Stimulated activated CD4-positive, alpha-beta T cell treated with anti-CD3 and anti-CD28 coated beads, TNF-alpha, amount 100 ng/mL, for 4 hours (primary cell): ENCODE measurements at places on chromosomes 7 and 10.

DNA sequence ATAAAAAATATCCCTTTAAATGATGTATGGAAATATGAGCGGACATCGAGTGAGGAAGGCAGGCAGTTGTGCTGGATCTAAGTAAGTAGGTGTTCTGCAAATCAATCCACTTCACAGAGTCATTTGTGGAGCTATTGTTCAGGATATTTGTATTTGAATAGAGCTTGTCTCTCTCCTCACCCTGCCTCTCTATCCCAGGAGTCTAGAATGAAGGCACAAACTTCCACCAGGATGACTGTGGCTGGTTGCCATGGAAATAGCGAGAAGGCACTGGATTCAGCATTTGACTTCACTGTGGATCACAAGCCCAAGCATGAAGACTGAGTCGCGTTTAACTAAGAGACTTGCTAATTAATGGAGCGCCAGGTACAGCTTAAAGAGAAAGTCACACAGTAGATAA, 53.2 kb downstream of the NPY start:
- DNase-seq, result no peak

DNA sequence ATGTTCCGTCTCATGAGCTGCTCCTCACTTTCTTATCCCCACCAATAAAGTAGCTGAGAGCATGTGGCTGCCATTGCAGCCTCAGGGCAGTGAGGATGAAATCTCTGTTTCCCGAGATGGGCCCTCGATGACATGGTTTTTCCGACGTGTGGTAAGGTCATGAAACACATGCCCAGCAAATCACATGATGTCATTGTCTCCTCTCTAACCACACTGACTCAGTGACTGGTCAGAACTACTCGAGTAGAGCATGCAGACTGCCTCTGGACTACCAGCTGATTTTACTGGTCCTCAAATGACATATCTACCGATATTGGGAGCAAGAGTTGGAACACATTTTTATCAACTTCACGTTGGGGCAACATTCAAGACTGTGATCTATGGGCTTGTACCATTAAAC, 786.1 kb downstream of the CNTNAP2 start:
- no peak for DNase-seq

GRCh38 chr10:126685756-126686155, 15.3 kb upstream of the C10orf90 start:
- no peak for DNase-seq

DNA sequence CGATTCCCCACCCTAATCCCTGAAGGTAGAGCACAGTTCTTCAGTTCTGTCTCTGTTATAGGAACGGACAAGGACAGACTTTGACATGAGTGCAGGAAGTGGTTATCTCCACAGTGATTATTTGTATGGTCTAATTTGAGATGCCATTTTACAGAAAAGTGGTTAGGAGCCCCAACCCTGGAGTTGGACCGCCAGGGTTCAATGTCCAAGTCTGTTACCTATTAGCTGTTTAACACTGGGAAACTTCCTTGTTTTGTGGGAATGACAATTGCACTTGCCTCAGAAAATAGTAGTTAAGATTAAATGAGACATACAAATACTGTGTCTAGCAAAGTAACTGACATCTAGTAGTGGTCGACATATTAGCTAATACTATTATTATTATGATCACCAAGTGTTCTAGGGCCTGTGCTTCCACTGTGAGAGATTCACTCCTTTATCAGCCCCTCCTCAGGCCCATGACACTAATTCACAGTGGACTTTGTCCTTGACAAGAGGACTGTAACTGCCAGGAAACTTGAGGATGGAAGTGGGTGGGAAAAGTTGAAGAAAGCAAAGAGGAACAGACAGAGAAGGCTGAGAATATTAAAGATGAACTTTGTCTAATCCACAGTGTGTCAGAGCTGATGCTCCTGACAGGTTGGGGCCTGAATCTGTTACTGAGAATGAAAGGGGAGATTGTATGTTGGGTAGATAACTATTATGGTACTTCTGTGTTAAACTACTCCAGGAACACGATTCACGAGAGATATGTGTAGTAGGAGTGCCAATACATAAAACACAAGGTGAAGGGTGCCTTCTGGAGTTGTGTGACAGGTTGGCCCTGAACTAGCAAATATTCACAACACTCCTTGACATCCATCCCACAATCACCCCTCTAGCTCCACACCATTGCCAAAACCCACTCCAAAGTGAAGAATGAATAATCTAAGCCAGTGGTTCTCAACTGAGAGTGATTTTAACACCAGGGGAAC, 66.4 kb downstream of the TAC1 start:
- DNase-seq, result no peak

- no peak for DNase-seq
These were observed 383.9 kb downstream of the CALN1 start for GRCh38 chr7:72028267-72028666.

GRCh38 chr10:97426776-97427570, 982 bp downstream of the PGAM1 start:
- no peak for DNase-seq

DNA sequence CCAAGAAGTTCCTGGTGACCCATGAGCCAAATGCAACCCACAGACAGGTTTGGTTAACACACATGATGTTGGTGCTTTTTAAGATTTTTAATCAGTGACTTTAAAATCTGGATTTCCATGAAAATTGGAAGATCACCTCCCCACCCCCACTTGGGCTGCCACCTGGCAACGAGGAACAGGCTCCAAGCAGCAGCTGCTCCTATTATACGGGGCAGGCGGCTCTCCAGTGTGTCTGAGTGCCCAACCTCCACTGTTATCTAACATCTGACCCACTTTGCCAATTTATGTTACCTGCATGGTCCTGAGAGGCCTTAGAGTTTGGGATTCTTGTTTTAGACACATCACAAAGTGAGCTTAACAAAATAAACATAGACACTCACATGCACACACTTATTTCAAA, 56.4 kb downstream of the SGMS1 start:
- DNase-seq, result no peak

DNA sequence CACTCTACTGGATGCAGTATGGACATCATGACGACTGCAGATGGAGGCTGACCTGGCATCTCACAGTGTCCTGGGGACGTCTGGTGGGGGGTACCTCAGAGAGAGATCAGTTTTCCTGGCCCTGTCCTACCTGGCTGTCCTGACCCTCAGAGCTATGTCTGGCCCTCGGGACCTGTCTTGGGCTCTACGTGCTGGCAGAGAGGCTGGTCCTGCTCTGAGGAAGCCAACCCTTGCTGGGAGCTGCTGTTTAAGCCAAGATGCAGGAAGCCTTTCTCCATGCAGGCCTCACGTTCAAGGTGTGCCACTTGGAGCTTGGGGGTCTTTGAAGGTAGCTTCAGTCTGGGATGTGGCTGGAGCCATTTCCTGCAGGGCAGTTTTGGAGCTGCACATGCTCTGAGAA, 42.1 kb upstream of the CXCL12 start:
- DNase-seq, result no peak

DNA sequence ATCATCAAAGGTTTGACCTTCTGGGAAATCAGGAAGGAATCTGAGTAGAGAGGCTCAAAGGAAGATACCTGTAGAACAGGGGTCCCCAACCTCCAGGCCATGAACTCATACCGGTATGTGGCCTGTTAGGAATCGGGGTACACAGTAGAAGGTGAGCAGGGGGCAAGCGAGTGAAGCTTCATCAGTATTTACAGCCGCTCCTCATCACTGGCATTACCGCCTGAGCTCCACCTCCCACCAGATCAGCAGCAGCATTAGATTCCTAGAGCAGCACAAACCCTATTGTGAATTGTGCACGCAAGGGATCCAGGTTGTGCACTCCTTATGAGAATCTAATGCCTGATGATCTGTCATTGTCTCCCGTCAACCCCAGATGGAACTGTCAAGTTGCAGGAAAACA, 158.5 kb upstream of the CACNA2D1 start:
- no peak for DNase-seq

- DNase-seq, result no peak
These were observed 262.8 kb downstream of the BBS9 start for GRCh38 chr7:33392148-33392547.

- no peak for DNase-seq
These were observed 458.4 kb downstream of the DNAJB6 start for GRCh38 chr7:157795199-157795598.

DNA sequence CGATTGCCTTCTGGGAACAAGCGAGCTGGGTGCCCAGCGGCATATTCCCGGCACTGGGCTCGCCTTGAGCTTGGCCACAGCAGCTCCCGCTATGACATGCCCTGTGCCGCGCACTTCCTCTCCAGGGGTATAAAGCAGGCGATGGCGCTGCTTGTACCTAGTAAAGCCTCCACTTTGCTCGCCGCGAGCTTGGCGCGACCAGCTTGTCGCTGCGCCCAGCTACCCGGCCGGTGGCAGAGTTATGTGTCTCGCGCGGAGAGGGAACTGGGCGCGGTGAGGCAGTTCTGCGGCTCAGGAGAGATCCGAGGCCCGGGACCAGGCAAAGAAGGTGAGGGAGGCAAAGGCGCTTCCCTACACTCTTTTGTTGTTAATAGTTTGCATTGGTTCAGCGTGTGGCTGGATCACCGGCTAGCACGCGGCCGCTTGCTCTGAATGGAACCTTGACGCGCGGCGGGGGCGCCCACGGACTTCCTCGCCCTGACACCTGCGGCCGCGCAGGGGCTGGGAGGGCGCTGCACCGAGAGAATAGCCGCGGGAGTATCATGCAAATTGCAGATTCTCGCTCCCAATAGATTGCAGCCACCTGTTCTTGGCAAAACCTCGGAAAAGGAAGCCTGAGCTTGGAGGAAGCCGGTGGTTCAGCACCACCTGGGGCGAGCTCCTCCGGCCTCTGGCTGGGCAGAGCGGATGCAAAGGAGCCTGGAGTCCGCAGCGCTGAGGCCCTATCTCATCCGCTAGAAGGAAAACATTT, 3.0 kb upstream of the BUB3 start:
- DNase-seq, result no peak

DNA sequence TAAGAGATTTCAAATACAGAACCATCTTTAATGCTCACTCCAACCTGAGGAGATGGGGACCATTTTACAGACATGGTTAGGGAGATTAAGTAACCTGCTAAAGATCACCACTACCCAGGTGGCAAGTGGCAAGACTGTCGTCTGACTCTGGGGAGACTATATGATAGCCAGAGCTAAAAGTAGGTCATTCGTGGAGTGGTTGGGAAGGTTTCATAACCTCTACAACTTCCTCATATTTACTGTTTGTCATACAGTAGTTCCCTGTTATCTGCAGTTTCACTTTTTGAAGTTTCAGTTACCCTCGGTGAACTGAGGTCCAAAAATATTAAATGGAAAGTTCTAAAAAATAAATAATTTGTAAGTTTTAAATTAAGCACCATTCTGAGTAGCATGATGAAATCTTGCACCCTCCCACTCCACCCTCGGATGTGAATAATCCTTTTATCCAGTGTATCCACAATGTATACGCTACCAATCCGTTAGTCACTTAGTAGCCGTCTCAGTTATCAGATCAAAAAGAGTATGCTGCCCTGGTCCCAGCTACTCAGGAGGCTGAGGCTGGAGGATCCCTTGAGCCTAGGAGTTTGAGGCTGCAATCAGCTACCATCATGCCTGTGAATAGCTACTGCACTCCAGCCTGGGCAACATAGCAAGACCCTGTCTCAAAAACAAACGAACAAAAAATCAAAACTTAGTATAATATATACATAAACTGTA, 14.9 kb upstream of the LGI1 start:
- DNase-seq, result no peak

- DNase-seq, result no peak
These were observed 47.1 kb downstream of the MKLN1 start for GRCh38 chr7:131374821-131375220.

- no peak for DNase-seq
These were observed 26.0 kb downstream of the GSDME start for GRCh38 chr7:24731313-24731712.

GRCh38 chr7:77524731-77525130, 12.4 kb upstream of the PTPN12 start:
- DNase-seq, result no peak

- DNase-seq, result no peak
These were observed 35.6 kb upstream of the PDLIM1 start for GRCh38 chr10:95326396-95326795.

DNA sequence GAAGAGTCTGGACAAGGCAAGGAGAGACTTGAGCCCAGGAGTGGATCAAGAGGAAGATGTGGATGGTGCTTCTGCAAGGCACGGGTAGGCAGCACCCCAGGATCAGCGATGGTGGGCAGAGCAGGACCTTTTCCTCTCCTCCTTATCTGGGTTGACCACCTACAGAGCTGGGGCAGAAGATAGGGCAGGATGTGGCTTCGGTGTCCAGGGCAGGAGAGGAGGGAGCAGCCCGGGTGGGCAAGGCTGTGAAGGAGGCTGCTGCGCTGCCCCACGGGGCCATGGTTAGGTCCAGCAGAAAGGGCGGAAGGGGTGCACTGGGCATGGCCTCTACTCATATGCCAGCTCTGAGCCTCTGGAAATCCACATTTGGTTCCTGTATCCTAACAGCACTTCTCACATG, 20.0 kb upstream of the PARP12 start:
- no peak for DNase-seq

- no peak for DNase-seq
These were observed 3.6 kb downstream of the GARS1 start for GRCh38 chr7:30598121-30598876.
